Activated CD4-positive, alpha-beta memory T cell treated with anti-CD3 and anti-CD28 coated beads, Interleukin-2, amount 10 ng/mL, durations not matched to agents 7 days and 5 days (primary cell): ENCODE measurements at places on chromosomes 4 and X.

DNA sequence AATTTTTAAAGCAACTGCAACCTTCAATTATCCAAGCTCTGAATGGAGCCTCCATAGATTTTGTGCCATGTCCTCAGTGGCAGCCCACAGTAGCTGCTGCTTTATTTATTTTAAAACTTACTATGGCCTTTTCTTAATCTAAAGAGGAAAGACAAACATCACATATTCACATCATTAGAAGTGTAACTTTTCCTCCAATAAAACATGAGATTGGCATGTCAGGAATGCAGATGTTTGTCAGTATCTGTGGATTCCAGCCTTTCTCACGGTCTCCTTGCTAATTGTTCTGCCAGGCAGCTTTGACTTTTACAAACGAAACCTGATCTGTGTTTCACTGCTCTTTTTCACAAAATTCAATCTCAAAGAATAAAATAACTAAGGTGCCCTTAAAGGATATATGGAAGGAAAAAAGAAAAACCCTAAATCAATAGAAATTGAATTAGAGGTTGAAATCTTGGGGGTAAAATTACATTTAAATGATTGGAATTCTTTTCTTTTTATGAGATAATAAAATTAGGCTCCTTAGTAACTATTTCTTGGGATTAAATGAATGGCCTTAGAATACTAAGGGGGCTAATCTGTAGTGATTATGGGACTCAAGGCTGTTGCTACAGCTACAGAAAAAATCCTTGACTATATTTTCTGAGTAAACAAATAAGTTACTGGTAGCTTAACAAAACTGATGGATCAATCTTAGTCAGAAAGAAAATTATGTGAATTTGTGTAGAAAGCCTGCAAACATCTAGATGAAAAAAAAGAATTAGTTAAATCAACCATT, 151.3 kb downstream of the RTL9 start:
- H3K27me3 ChIP-seq: peaks cover 2% of the 10 kb centered on the region
- H3K27ac ChIP-seq: no peak overlapping the region
- H3K4me1 ChIP-seq: no peaks in the 10 kb centered on the region
- no peak for DNase-seq

GRCh38 chr4:185775792-185776555, 36.0 kb downstream of the SORBS2 start:
- no peaks in the 10 kb centered on the region for H3K4me1 ChIP-seq
- H3K27me3 ChIP-seq: peaks cover 4% of the 10 kb centered on the region
- no peak for DNase-seq
- no peak overlapping the region for H3K27ac ChIP-seq

DNA sequence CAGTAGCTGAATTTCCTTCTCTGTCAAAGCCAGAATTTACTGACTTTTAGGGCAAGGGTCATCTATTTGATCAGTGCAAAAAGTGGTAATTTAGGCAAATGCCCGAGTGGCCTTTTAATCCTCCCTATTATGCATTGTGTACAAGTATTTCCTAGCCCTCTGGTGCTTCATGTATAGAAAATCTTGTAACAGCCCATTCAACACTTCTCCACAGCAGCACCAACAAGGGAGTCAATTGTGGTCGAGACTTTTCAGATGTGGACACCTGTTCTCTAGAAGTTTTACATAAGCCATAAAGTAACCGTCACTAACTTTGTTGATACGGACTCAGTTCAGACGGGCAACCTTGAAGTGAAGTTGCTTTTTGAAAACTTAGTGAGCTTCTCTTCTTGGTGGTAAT, 50.9 kb upstream of the FHDC1 start:
- no peak overlapping the region for H3K27ac ChIP-seq
- no peak for DNase-seq
- H3K36me3 ChIP-seq: peaks cover 2% of the 10 kb centered on the region
- H3K27me3 ChIP-seq: no peaks in the 10 kb centered on the region
- no peaks in the 10 kb centered on the region for H3K4me1 ChIP-seq

- H3K27me3 ChIP-seq: no peaks in the 10 kb centered on the region
- peaks cover 33% of the 10 kb centered on the region for H3K4me1 ChIP-seq
- no peak for DNase-seq
Measured at GRCh38 chrX:46547857-46548256, 2.6 kb upstream of the ZNF674 start.

GRCh38 chr4:169059306-169060211, 49.5 kb upstream of the CBR4 start:
- no peaks in the 10 kb centered on the region for H3K4me1 ChIP-seq
- H3K36me3 ChIP-seq: no peaks in the 10 kb centered on the region
- DNase-seq: no peak
- no peak overlapping the region for H3K27ac ChIP-seq

DNA sequence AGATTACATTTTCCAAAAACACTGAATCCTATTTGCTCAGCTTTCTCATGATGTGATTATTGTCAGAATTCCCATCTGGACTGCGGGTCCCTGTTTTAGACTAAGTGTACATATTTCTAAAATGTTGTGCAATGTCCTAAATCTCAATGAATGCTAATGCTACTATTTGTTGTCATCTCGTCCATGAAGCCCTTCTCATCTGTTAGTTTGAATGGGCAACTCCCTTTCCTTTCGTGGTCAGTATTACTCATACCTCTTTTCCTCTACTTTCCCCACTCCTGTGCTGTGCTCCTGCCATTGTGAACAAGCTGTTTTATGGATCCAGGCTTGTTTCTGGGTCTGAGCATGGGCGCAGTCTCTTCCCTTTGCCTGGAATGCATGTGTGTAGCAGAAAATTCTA, 91.0 kb downstream of the MID1 start:
- H3K4me3 ChIP-seq: no peak overlapping the region
- H3K27me3 ChIP-seq: no peaks in the 10 kb centered on the region

DNA sequence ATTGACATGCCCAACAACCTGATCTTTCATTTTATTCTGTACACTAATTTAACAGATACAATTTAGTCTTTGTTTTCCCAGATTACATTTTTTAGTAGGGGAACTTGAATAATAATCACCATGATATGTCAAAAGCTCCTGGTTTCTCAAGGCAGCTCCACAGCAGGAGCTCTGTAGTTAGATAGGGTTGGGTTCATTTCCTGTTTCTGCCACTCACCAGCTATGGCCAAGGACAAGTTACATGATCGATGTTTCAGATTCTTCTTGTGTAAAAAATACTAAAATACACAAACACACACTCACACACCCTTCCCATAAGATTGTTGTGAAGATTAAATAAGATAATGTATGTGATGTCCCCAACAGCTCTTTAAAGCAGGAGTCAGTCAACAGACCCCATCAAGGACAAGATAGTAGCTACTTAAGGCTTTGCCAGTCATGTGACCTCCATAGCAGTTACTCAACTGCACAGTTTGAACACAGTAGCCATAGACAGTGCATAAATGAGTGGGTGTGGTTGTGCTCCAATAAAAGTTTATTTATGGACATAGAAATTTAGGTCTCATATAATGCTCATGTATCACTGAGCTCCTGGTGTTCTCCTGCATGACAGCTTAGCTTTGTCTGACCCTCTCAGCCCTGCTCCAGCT, 18.4 kb downstream of the GUCY1A1 start:
- DNase-seq: no peak
- no peaks in the 10 kb centered on the region for H3K4me1 ChIP-seq
- H3K36me3 ChIP-seq: no peaks in the 10 kb centered on the region
- peaks cover 2% of the 10 kb centered on the region for H3K27me3 ChIP-seq
- no peak overlapping the region for H3K27ac ChIP-seq
- H3K4me3 ChIP-seq: no peak overlapping the region

- H3K27ac ChIP-seq: no peak overlapping the region
- H3K27me3 ChIP-seq: peaks cover 11% of the 10 kb centered on the region
- no peak overlapping the region for H3K4me3 ChIP-seq
- H3K4me1 ChIP-seq: peaks cover 33% of the 10 kb centered on the region
- DNase-seq: no peak
- H3K36me3 ChIP-seq: no peaks in the 10 kb centered on the region
Measured at GRCh38 chrX:40474205-40474626, 106.6 kb upstream of the ATP6AP2 start.

GRCh38 chrX:150871341-150871811, 27.1 kb downstream of the CD99L2 start:
- H3K4me1 ChIP-seq: peaks cover 40% of the 10 kb centered on the region
- H3K4me3 ChIP-seq: no peak overlapping the region
- no peaks in the 10 kb centered on the region for H3K27me3 ChIP-seq
- H3K27ac ChIP-seq: no peak overlapping the region
- no peak for DNase-seq
